Renal cortical epithelial cell (primary cell): ENCODE measurements at places on chromosomes 13 and 19. TPM values are rescaled to one million over a fixed set of nuclear protein-coding genes. Genes with fewer than 3 reads are reported as not detected.

KLK12 gene
- total RNA-seq: not detected in 2 replicates

MRPL4 gene
- 23.1 and 29.5 TPM in 2 replicates for total RNA-seq

DNA sequence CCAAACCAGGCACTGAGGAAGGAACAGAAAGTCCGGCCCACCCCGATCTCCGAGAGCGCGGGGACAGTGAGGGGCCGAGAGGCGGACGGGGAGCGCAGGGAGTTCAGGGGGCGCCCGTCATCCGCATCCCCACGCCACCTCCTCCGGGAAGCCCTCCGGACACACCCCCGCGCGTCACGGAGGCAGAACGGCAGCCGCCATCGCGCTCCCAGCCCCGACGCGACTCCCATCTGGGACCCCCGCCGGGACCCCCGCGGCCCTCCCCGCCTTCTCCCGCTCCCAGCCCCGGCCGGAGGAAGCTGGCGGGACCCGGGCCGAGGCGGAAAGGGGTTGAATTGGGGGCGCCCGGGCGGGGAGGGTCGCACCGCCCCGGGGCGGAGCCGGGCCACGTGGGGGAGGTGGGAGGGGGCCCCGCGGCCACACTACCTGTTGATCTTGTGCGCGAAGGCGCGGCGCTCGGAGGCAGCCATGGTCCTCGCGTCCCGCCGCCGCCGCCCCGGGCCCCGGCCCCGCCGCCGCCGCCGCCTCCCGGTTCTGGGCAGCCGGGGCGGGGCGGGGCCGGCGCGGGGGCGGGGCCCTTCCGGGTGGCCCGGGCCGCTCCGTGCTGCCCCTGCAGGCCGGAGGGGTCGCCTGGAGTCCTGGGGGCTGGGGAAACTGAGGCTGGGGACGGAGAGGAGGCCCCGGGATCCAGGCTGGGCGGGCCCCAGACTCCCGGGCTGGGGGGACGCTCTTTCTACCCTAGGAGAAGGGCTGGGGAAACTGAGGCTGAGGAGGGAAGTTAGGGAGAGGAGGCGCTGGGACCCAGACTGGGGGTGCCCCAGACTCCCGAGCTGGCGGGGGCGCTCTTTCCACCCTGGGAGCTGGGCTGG lies at the start of gene DOCK6:
Gene DOCK6 (minus strand): TSS at position 554 of the 869 bp plus-strand sequence. CDS start 84 bp downstream, at position 470.
- no peak for DNase-seq

- no peak for DNase-seq
These were observed 219.1 kb downstream of the LMO7 start for GRCh38 chr13:75855216-75855615.

GRCh38 chr13:28282451-28282850 lies 144.1 kb downstream of the PAN3 start:
- peak; percentile 90 for DNase-seq

DNA sequence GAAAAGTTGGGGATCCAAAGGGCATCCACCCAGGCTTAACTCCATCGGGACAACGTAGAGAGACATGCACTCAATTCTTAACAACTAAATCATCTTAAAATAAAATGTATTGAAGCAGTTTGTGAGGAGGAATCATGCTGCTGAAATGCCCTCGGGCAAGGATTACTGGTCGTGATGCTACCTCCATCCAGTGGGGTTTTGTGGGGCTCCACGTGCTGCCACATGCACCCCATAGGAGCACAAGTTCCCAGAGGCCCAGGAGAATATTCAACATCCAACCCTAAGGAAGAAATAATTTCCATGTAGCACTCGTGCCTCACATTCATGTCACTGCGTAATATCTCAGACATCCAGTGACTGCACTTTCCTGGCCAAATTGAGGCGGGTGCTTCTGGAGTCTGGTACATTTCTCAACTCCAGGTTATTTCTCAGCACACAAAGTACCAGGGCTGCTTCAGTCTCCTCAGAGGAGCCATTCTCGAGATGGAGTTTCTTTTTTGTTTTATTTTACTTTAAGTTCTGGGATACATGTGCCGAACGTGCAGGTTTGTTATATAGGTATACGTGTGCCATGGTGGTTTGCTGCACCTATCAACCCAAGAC lies 429.8 kb downstream of the FOXO1 start:
- no peak for DNase-seq

GRCh38 chr19:30109565-30109964 lies 167.5 kb downstream of the URI1 start:
- no peak for DNase-seq

DNA sequence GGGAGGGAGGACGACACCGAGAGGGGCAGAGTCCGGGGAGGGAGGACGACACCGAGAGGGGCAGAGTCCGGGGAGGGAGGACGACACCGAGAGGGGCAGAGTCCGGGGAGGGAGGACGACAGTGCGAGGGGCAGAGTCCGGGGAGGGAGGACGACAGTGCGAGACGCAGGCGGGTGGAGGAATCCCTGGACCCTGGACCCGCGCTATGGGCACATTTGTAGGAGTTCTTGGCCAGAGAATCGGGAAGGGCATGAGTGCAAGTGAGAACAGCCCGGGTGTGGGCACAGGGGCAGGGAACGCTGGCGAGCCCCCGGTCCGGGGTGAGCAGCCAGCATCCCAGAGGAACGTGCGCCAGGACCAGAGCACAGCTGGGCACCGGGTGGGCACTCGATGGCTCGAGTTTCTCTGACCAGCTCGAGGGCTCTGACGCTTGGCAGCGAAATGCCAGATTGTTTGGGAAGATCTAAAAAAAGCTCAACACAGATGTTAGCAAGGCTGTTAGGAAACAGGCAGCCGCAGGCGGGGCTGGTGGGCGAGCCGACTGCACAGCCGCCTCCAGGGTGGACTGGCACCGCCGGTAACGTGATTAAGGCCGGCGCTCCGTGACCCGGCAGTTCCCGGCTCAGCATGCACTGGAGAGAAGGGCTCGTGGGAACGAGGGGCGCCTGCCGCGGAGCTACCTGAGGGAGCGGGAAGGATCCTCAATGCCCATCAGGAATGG lies 17.9 kb upstream of the C2CD4C start:
- no peak for DNase-seq

GRCh38 chr19:41354343-41354953 lies 726 bp upstream of the TGFB1 start:
- DNase-seq: no peak

GRCh38 chr13:37608750-37609339 lies 10.3 kb upstream of the POSTN start:
- DNase-seq: no peak

DNA sequence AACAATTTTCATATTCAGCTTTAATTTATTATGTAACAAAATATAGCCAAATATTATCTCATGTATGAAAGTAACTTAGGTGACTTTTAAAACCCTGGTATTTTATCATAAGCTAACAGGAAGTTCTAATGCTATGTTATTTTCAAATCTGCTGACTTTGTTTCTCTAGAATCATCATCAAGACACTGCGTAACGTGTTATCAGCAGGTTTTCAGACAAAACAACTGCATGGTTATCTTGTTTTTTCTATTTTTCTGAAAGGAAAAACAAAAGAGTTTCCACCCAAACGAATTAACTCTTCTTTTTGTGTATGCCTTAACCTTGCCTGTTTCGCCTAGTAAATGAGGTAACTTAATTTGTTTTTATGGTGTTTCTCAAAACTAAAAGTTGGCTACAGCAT lies 156.3 kb downstream of the TBC1D4 start:
- no peak for DNase-seq

DNA sequence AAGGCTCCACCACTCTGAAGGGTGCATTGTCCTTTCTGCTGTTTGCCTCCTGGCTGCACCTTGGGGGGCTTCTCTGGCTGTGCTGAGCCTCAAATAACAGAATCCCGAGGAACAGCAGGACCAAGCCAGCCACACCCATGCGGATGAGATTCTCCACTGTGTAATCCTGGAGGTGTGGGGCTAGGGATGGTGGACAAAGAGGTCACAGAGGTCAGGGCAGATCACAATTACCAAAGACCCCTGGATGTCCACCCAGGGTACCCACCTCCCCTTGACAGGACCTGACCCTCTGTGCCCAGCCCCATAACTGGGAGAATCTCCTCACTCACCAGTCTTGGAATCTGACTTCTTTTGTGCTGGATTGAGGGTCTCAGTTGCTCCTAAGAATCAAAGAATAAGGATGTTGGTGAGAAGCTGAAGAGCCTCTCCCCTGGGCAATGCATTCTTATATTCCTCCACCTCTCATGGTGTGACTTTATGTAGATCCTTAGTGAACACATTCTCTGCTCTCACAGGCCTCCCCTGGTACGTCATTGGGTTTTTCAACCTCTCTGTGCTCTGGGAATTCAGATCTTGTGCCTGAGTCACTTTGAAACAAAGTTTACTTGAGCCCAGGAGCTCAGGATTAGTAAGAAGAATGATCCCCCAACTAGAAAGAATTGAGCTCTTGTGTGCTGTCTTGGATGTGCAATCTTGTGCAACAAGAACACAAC lies 5.2 kb downstream of the LILRA4 start:
- no peak for DNase-seq
